A549 treated with CpdA at 1 μM for 4 hours (cell line): ENCODE measurements at places on chromosomes 2 and 18. TPM values are rescaled to one million over a fixed set of nuclear protein-coding genes. Genes with fewer than 3 reads are reported as not detected.

CIB4 gene
- total RNA-seq, result 0.35 TPM in 1 of 5 replicates, not detected in the others

TSPYL6 gene
- total RNA-seq, result not detected in 5 replicates

SERPINB13 gene
- total RNA-seq, result not detected in 5 replicates

REG1A gene
- total RNA-seq, result not detected in 5 replicates

SULT1C4 gene
- total RNA-seq, result 0.02 TPM in 1 of 5 replicates, not detected in the others

ABCG8 gene
- not detected in 5 replicates for total RNA-seq

EIF2AK2 gene
- total RNA-seq, result 18.9 to 35.6 TPM (median 26.0 TPM) in 5 replicates

FAM228B gene
- total RNA-seq, result 1.3 to 4.6 TPM (median 2.0 TPM) in 5 replicates

KIAA2012 gene
- total RNA-seq, result not detected in 5 replicates

CCDC121 gene
- 3.1 to 3.7 TPM (median 3.5 TPM) in 5 replicates for total RNA-seq

EN1 gene
- total RNA-seq, result 0.60 to 1.1 TPM (median 0.94 TPM) in 5 replicates
